Purkinje cell (primary cell): ENCODE measurements at places on chromosomes 5 and 9. TPM values are rescaled to one million over a fixed set of nuclear protein-coding genes. Genes with fewer than 3 reads are reported as not detected.

Gene SURF2
- 4.0 and 15.7 TPM in 2 replicates for polyA plus RNA-seq

Gene PRDM9
- polyA plus RNA-seq, result not detected in 2 replicates

Gene FRRS1L
- 32.1 and 37.6 TPM in 2 replicates for polyA plus RNA-seq

Gene PAEP
- polyA plus RNA-seq, result not detected in 2 replicates

Gene GABRA1
- 1,009 and 1,123 TPM in 2 replicates for polyA plus RNA-seq

Gene FOXD4L4
- not detected in 2 replicates for polyA plus RNA-seq

Gene GARIN3
- 0.16 and 0.70 TPM in 2 replicates for polyA plus RNA-seq

Gene PAPPA
- polyA plus RNA-seq, result 0.29 and 1.4 TPM in 2 replicates

Gene TCF7
- polyA plus RNA-seq, result 0.11 TPM in 1 of 2 replicates, not detected in the other

Gene CER1
- polyA plus RNA-seq, result not detected in 2 replicates

Gene ZNF366
- not detected in 2 replicates for polyA plus RNA-seq
